Hematopoietic multipotent progenitor cell treated with erythropoietin and hydrocortisone succinate and interleukin-3 and kit ligand, for 15 days (in vitro differentiated cells): ENCODE measurements at places on chromosomes 2 and 18.

DNA sequence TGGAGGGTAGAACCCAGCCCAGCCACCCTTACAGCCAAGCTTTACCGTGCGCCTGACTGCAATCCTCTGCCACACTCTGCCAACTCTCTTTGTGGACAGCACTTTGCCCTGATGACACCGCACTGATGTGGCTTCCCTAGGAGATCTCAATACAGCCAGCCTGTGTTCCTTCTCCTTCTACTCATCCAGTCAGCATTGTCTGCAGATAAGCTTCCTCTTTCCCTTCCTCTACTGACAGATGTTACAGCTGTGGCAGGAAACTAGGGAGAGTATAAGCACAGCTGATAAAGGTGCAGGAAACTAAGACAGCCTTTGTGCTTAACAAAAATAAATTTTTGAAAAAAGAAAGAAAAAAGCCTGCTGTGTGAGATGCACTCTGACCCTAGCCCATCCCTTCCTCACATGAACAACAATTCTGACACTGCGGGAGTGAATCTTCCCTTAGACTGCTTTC lies 25.0 kb downstream of the CEP68 start:
- no peak for DNase-seq

- DNase-seq, result no peak
These were observed 66.1 kb downstream of the CIB4 start for GRCh38 chr2:26574900-26575560.

DNA sequence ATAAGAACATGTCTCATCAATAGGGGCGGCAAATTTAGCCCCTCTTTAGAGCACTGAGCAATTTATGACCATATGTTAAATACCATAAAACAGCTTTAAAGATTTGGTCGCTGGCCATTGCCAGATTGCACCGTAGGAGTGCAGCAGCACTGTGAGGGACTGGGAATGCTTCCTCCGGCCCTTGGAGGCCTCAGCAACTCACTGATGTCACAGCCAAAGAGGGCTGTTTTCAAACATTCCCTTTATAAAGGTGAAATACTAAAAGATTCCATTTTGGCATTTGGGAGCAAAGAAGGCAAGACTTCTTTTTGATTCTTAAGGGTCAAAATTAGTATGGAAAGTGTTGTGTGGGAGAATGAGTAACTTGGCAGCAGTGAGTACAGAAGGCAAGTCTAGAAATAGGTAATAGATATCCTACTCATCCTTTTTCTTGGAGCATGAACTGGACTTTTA lies 63.7 kb downstream of the BABAM2 start:
- DNase-seq, result no peak

DNA sequence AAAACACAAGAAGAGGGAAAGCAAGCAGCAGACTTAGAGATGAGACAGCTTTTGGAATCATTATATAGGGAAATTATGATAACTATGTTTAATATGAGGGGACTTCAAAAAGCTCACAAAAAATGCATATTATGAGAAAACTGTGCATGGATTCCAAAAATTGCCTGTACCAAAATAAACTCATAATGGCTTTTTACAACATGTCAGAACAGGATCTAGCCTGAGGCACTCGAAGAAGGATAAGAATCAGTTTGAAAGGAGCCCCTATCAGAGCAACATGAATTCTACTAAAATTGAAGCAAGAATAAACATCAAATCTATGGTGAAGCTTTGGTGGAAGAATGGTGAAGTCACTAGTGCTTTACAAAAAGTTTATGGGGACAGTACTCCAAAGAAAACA lies 187.4 kb downstream of the RDH14 start:
- DNase-seq, result no peak

GRCh38 chr2:100673691-100674485 lies 111.1 kb downstream of the PDCL3 start:
- no peak for DNase-seq

GRCh38 chr2:166350525-166350924 lies 25.2 kb downstream of the SCN9A start:
- no peak for DNase-seq

DNA sequence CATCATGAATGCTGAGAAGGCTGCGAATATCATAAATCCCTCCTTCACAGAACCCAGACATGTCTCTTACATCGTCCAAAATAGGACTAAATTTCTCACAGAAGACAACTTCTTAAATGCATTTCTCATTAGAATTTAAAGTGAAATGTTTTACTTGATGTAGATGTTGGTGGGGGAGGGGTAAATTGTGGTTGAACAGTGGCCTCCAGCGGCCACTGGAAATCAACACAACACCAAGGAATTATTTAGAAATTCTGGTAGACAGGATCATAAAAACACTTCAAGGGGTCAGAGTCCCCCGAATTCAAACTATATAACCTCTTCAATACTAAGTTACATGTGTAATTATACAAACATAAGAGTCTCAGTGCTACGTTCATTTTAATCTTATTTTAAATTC lies 135.9 kb downstream of the ABCA12 start:
- no peak for DNase-seq
